Body of pancreas (tissue), 4 donors: ENCODE measurements at places on chromosomes 7 and 10. TPM values are rescaled to one million over a fixed set of nuclear protein-coding genes. Genes with fewer than 3 reads are reported as not detected.

DNA sequence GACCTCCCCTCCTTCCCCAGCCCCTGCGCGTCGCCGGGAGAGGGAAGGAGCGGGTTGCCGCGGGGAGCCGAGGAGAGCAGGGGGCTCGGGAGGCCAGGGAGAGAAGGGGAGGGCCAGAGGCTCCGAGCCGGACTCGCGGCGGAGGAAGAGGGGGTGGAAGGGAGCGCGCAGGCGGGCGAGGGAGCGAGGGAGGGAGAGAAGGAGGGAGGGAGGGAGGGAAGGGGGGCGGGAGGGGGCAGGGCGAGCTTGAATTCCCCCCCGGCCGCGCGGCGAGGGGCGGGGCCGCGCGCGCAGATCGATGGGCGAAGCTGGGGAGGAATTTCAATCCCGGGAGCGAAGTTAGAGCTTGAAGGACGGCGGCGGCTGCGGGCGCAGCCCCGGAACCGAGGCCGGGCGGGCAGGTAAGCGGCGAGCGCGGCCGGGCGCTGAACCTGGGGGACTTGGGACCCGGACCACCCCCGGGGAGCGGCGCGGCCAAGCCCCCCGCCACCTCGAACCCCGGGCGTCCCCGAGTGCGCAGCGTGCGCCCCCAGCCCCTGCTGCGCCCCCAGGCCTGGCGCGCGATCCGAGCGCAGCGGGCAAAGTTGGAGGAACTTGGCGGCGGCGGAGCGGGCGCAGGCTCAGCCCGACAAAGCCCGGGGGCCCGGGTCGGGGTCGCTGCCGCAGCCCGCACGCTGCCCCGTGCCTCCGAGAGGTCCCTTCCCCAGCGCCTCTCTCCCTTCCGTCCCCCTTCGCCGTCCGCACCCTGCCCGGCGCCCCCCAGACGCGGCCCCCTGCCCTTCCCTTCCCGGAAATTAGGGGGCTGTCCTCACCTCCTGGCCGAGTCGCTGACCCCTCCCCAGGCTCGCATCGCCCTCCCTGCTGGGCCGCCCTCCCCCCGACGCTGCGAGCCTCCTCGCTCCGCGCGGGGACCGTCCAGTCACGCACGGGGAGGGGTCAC lies at the start of gene ELFN1:
TSS of gene ELFN1 (plus strand) at position 324 of the 940 bp plus-strand sequence. CDS start 74,320 bp downstream, outside the sequence.
- peak; percentile 27 for DNase-seq

DNA sequence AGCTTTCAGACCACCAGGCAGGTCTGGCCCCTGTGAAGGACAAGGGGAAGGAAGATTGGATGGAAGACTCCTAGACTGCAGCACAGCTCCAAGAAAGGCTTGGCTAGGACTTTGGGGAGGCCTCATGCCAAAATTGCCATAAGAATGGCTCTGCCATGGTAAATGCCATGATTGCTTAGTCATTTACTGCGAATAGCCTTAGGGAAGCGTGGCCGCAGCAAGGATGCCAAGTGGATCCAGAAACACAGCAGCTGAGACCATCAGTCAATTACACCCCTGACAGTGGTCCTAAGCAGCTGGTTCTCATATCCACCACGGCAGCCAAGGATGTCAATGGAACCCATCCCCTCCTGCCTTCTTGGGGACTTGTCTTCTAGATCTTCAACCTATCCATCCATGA lies 88.2 kb upstream of the AUTS2 start:
- no peak for DNase-seq

- no peak for DNase-seq
Observed at GRCh38 chr10:112366992-112367391, 6.9 kb upstream of the ACSL5 start.

GRCh38 chr7:127588697-127589482 lies 679 bp downstream of the ARF5 start:
- DNase-seq = peak; percentile 90

DNA sequence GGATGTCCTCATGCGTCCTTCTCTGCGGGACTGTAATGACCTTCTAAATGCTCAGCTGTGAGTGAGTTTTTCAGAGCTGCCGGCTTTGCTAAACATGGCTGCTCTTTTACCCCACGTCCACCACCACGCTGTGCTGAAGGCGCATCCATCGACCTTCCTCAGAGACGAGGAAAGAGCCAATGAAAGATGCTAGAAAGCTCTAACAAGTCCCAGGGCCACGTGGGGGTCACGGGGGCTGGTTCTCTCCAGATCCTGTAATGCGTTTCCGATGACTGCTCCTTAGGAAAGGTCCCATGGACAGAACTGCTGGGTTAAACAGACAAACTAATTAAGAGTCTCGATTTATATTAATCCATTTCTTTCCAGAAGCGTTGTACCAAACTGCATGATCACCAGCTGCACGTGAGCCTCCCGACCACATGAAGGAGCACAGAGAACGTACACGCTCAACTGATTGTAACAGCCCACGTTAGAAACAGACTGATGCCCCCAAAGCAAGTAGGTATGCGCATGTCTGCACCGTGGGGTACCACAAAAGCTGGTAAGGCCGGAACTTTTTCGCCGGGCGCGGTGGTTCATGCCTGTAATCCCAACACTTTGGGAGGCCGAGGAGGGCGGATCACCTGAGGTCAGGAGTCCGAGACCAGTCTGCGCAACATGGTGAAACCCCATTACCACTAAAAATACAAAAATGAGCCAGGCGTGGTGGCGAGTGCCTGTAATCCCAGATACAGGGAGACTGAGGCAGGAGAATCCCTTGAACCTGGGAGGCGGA lies 109.6 kb downstream of the TCERG1L start:
- no peak for DNase-seq

GRCh38 chr7:3043544-3044371 lies at the start of gene CARD11:
TSS of gene CARD11 (minus strand) at chr7:3043867. CDS start at chr7:2958506, 85,361 bp downstream.
- DNase-seq = no peak

GRCh38 chr7:135808206-135808605 lies 59.6 kb upstream of the FAM180A start:
- DNase-seq = no peak

- DNase-seq = peak; percentile 82
Observed at GRCh38 chr7:372932-373791, 83.2 kb downstream of the FOXL3 start.

GRCh38 chr10:122098924-122099323 lies 110.0 kb downstream of the TACC2 start:
- DNase-seq = no peak

DNA sequence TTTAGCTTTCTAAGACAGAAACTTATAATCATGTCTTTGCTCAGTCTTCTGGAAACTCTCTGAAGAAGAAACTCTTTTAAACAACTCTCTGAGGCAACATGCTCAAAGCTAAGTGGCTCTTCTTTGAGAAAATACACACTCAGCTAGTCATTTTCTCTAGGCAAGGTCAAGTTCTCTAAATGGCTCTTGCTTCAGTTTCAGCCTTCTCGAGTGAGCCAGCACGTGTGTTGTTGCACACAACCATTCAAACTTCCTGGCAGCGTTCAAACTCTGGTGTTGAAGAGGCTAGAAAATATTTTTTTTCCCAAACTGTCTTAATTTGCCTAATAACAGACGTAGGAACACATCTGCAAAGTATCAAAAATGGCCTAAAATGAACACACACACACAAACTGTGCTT lies 129.1 kb downstream of the THSD7A start:
- peak; percentile 5 for DNase-seq

GRCh38 chr7:35019801-35020200 lies 17.5 kb downstream of the DPY19L1 start:
- no peak for DNase-seq

GRCh38 chr10:103673606-103674005 lies 180.1 kb downstream of the NEURL1 start:
- no peak for DNase-seq

DNA sequence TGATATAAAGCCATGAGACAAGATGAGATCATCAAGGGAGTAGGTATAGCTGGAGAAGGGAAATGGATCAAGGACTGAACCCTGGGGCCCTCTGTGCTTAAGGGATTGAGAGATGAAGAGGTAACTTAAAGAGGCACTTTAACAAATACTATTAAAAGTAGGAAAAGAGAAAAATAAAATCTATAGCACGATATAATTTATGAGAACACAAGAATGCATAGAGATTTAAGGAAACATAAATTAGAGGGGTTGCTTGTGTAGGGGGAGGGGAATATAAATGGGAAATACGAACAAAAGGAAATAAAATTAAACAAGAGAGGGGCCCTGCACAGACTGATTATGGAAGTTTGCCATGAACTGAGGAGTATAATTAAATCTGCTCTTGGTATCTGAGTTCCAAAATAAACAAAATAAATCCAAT lies 15.6 kb upstream of the LRRC17 start:
- no peak for DNase-seq

DNA sequence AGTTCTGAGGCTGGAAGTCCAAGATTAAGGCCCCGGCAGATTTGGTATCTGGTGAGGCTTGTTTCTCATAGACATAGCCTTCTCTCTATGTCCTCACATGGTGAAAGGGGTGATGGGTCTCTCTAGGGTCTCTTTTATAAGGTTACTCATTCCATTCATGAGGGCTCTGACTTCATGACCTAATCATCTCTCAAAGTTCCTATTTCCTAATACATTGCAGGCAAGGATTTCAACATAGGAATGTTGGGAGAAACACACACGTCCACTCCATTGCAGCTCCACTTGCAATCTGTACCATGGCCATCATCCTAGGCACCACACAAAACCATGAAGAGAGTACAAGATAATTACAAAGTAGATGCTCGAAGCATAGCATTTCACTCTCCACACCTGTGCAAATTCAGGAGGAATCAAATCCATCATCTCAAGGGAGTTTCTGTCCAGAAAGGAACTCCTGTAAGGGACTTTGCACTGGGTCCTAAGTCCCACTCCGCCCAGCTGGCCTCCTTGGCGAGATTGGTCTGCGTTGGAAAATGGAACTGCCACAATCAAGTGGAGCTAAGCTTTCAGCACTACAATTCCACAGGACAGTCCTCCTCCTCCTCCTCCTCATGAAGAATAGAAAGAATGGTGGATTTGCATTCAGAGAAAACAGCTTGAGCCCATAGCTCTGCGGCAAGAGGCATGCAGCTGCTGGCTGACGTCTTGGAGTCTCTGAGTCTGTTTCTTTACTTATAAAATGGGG lies 8.8 kb downstream of the DDC start:
- no peak for DNase-seq

DNA sequence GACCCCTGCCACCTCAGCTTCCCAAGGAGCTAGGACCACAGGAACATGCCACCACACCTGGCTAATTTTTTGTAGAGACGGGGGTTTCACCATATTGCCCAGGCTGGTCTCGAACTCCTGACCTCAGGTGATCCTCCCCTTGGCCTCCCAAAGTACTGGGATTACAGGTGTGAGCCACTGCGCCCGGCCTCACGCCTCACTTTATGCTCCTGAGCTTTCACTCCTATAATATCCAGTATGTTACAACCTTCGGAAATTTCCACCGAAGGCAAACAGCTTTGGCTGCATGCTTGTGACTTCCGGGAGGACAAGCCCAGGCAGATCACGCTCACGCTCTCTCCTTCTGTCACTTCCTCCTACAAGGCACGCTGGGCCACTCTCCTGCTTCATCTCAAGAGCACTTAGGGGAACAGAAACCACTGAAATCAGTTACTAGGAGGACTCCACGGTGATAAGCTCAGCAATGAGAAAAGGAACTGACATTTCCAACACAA lies 4.4 kb upstream of the MAD1L1 start:
- no peak for DNase-seq

The MAT1A gene
- 11.9 TPM for total RNA-seq

The MCM10 gene
- not detected for total RNA-seq

The CLDN4 gene
- 76.8 TPM for total RNA-seq

The PRKCQ gene
- total RNA-seq = 0.33 TPM

The PON1 gene
- not detected for total RNA-seq

The MEST gene
- total RNA-seq = 68.9 TPM

The SEMA4G gene
- 10.5 TPM for total RNA-seq

The ZNF727 gene
- total RNA-seq = 2.1 TPM
